ENCODE measurements at places on chromosomes 16 and 17.
A peak's percentile ranks its signal among the peaks of the same experiment; 100 is the strongest.

DNA sequence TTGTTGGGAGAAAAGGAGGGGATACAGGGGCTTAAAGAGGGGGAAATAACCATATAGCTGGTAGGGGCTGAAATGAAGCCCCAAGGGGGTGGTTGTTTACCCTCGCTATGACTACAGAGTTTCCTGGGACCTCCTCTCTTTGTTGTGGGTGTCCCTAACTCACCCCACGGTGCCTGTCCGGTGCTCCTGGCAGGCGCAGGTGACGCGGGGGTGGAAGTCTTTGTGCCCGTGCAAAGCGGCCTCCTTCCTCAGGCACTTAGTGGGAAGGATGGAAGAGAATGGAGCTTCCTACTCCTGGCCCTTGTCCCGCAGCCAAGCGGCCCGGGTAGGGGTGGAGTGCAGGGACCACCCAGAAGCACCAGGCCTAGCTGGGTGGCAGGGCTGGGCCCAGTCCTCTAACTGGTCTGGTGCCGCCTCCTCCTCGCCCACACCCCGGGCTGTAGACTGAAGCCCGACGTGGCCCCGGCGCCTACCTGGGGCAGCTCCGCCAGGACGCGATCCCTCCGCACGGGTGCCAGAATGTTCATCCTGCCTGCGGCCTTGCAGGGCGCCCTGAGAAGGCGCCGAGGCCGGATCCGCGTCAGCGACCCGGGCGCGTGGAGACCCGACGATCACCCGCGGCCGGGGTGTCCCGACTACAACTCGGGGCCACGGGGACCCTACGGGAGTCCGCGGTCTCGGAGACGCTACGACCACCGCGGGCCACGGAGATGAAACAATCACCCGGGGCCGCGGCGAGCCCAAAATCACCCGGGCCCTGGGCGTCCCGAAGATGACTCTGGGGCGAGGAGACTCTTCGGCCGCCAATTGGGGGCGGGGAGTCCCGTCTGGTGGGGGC, 709 bp downstream of the RAB34 start:
- DNase-seq = peak; percentile 86
- H3K4me3 ChIP-seq = peak overlapping the region; percentile 91
- H3K36me3 ChIP-seq = peaks cover 48% of the 10 kb centered on the region
- H3K27ac ChIP-seq = peak overlapping the region; percentile 73

DNA sequence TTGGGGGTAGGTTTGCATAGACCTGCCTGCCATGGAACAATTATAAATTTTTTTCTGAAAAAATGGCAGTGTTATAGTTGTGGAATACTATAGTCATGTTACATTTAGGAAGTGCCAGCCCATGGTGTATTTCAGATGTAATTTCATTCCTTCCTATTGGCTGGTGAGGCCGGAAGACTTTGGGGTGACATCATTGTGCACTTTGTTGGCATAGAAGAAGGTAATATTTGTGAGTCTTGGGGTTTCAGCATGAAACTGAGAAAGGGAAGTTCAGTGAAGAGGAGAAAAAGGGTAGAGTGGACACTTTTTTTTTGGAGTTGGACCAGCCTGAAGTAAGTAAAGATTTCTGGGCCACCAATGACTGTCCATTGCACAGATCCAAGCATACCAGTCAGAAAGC, 16.0 kb upstream of the HEATR6 start:
- H3K27ac ChIP-seq = no peak overlapping the region
- H3K36me3 ChIP-seq = no peaks in the 10 kb centered on the region
- DNase-seq = no peak
- H3K27me3 ChIP-seq = no peaks in the 10 kb centered on the region
- H3K4me3 ChIP-seq = no peak overlapping the region

- H3K4me1 ChIP-seq = peaks cover under 1% of the 10 kb centered on the region
- no peak overlapping the region for H3K4me3 ChIP-seq
- peaks cover 68% of the 10 kb centered on the region for H3K36me3 ChIP-seq
- H3K27ac ChIP-seq = no peak overlapping the region
- no peak for DNase-seq
Measured at GRCh38 chr16:74474416-74474815, 53.1 kb upstream of the CLEC18B start.

DNA sequence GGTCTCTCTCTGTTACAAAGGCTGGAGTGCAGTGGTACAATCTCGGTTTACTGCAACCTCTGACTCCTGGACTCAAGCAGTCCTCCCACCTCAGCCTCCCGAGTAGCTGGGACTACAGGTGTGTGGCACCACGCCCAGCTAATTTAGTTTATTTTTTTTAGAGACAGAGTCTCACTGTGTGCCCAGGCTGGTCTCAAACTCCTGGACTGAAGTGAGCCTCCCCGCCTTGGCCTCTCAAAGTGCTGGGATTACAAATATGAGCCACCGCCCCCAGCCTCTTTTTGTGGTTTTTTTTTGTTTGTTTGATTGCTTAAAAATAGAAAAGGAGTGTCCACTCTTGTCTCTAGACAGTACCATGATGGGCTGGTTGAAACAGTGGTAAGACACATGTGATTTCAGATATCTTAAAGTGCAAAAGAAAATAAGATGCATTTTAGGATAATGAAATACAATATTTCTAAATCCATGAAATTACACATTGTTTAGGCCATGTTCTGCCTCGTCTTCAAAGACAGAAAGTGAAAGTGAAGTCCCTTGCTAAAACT, 27.4 kb downstream of the KIAA0513 start:
- peak overlapping the region; percentile 52 for H3K27ac ChIP-seq
- peaks cover 31% of the 10 kb centered on the region for H3K4me1 ChIP-seq
- no peak for DNase-seq
- H3K4me3 ChIP-seq = peak overlapping the region; percentile 60

GRCh38 chr16:69830534-69831211, 68.5 kb downstream of the WWP2 start:
- H3K36me3 ChIP-seq = no peaks in the 10 kb centered on the region
- DNase-seq = no peak
- H3K4me3 ChIP-seq = no peak overlapping the region

DNA sequence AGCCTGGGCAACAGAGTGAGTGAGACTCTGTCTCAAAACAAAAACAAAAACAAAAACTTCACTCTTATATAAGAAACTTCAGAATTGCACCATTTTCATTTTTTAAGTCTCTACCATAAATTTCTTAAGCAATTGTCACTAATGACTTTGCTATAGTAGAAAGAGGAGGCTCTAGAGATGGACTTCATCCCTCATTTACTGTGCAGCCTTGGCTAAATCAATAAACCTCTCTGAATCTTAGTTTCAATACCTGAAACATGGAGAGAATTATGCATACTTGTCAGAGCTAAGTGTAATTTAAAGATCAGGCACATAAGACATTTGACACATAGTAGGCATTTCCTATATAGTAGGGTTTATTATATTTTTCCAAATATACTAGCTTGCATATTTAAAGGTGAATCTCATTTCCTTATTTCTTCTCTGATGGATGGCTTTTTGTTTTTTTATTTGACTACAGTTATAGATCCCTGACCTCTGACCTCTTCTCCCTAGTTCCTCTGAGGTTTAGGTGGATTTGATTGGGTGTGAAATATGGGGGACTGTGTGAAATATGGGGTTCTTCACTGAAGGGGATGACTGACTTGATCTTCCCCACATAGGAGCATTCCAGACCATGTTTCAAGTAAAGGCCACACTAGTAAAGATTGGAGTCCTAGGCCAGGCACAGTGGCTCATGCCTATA, 2.7 kb downstream of the CCL5 start:
- DNase-seq = no peak
- H3K27me3 ChIP-seq = no peaks in the 10 kb centered on the region
- H3K27ac ChIP-seq = no peak overlapping the region
- H3K4me1 ChIP-seq = no peaks in the 10 kb centered on the region

DNA sequence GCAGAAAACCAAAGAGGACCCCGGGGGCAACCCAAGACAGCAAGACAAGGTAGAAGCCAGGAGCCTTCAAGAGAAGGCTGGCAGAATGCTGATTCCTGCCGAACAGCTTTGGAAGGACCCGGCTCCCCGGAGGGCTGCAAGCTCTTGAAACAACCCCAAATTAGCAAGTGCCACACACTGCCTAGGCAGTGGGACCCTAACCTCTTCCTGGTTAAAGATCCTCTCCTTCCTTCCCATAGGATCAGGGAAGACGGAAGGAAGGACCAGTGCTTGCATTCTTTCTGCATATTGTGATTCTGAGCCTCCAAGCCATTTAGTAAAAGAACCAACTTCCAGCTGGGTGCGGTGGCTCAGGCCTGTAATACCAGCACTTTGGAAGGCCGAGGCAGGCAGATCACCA, 122.0 kb upstream of the AXIN2 start:
- H3K4me1 ChIP-seq = no peaks in the 10 kb centered on the region
- H3K36me3 ChIP-seq = no peaks in the 10 kb centered on the region
- no peaks in the 10 kb centered on the region for H3K27me3 ChIP-seq
- DNase-seq = no peak
- H3K4me3 ChIP-seq = no peak overlapping the region
- H3K27ac ChIP-seq = no peak overlapping the region

- peaks cover 11% of the 10 kb centered on the region for H3K4me1 ChIP-seq
- H3K36me3 ChIP-seq = no peaks in the 10 kb centered on the region
- H3K27ac ChIP-seq = no peak overlapping the region
- H3K4me3 ChIP-seq = peak overlapping the region; percentile 77
- no peak for DNase-seq
Measured at GRCh38 chr17:40364906-40365305, 369 bp upstream of the GJD3 start.

- no peaks in the 10 kb centered on the region for H3K27me3 ChIP-seq
- no peak overlapping the region for H3K4me3 ChIP-seq
- H3K27ac ChIP-seq = no peak overlapping the region
- H3K4me1 ChIP-seq = no peaks in the 10 kb centered on the region
- no peaks in the 10 kb centered on the region for H3K36me3 ChIP-seq
- no peak for DNase-seq
Measured at GRCh38 chr17:81056312-81056711, 21.4 kb downstream of the BAIAP2 start.

DNA sequence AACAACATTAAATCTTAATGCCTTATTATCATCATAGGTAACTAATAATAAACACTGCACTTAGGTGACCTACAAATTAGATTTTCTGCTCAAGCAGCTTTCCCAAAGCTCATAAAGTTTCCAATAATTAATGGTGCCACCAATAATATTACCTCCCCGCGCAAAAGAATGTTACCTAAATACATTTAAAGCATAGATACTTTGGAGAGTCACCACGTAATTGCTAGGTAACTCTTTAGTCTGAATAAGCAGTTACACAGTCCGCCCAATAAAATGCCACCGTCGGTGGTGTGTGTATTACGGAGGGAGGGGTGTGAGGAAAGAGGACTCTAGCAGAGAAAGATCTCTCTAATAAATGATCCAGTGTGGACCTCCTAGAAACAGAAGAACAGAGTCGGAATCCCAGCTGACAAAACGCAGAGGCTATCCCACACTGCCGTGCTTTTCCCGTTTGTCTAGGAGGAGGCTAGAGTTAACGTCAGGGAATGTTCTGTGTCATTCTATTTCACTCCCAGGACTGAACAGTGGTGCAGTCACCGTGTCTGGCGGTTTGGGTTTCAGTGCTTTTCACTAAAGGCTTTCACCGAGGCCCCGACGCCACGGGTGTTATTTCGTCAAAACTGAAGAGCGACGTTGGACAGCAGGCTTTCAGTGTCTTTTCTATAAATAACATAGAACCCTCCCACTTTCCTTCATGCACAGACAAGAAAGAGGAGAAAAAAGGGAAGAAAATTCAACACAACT, 630 bp downstream of the RNFT1 start:
- H3K4me3 ChIP-seq = peak overlapping the region; percentile 91
- H3K36me3 ChIP-seq = peaks cover 6% of the 10 kb centered on the region
- H3K27me3 ChIP-seq = no peaks in the 10 kb centered on the region
- H3K4me1 ChIP-seq = peaks cover 16% of the 10 kb centered on the region
- peak overlapping the region; percentile 92 for H3K27ac ChIP-seq
- DNase-seq = peak; percentile 86

GRCh38 chr17:17103160-17103559, 60.9 kb downstream of the MPRIP start:
- H3K27me3 ChIP-seq = no peaks in the 10 kb centered on the region
- H3K27ac ChIP-seq = no peak overlapping the region
- DNase-seq = no peak
- H3K36me3 ChIP-seq = peaks cover 41% of the 10 kb centered on the region
- peaks cover 28% of the 10 kb centered on the region for H3K4me1 ChIP-seq
- no peak overlapping the region for H3K4me3 ChIP-seq

DNA sequence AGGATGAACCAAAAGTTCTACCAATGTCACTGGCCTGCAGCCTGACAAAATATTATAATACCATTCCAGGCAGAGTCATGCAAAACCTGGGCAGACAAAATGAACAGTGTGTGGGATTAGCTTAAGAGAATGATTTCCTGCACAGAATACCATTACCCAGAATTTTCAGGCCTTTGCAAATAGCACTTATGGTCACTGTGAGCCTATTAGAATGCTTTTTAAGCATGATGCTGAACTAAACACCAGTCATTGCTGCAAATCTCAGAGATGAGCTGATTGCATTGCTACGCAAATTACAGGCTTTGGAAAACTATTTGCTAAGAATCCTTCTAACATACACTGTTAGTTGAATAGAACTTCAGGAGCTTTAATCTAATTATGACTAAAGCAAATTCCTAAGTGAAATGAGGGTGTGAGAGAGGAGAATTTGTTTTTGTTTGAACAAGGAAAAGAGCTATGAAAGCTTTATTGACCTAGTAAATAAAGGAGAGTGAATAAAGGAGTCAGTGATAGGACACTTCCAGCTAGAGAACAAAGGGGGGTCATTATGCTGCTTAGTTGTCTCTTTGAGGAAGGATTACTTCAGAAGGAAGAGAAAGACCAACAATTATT, 398.8 kb downstream of the HS3ST3B1 start:
- no peaks in the 10 kb centered on the region for H3K27me3 ChIP-seq
- peak; percentile 36 for DNase-seq
- H3K4me1 ChIP-seq = no peaks in the 10 kb centered on the region
- H3K36me3 ChIP-seq = no peaks in the 10 kb centered on the region
- H3K27ac ChIP-seq = no peak overlapping the region

DNA sequence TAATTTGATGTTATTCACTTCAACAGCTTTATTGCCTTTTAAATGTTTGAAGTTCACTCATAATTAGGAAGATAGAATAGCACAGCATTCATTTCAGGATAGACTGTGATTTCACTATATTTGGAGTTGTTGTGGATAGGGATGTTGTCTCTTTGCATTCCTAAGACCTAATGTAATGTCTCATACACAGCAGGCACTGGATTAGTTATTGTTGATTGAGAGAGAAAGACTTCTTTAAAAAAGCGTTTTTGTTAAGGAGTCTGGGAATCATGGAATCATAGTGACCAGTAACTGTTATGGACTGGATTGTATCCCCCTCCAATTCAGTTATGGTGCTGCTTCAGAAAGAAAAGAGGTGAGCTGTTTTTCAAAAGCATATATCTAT, 122.0 kb downstream of the USP22 start:
- H3K36me3 ChIP-seq = no peaks in the 10 kb centered on the region
- H3K4me1 ChIP-seq = peaks cover 34% of the 10 kb centered on the region
- H3K27me3 ChIP-seq = no peaks in the 10 kb centered on the region
- H3K4me3 ChIP-seq = no peak overlapping the region
- DNase-seq = peak; percentile 46
- peak overlapping the region; percentile 48 for H3K27ac ChIP-seq

Data from osteoblast (primary cell).